ENCODE measurements at places on chromosomes 13 and 19.

- DNase-seq = no peak
Observed at GRCh38 chr13:77767413-77767812, 69.9 kb downstream of the SLAIN1 start.

DNA sequence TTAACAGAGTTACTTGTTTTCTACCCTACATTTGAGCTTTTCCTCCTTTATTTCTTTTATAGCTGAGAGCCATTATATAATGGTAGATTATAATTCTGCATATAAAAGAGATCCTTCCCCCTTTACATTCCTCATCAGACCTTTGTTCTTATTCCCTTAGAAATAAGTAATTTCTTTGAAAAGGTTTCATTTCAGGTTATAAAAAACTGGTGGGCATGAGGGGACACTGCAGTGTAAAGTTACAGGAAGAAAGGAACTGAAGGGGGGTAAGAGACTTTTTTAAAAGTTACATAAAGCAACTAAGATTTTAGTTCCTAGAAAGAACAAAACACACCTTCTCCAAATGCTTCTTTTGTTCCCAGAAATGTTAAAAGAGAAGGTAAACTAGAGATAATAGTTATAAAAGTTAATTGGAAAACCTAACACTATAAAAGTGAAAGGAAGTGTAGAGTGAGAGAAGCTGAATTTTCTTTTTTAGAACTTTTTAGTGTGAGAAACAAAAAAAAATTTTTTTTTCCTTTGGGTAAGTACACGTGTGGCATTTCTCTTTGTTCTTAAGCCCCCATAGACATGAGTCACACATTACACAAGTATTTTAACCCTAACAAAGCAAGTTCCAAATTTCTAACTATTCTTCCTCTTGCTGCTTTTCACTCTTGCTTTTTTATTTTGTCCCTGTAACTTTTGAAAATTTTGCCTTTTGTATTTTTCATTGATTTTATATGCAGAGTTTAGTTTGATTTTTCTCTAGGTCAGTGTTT is 106.4 kb upstream of the MLNR start:
- no peak for DNase-seq

DNA sequence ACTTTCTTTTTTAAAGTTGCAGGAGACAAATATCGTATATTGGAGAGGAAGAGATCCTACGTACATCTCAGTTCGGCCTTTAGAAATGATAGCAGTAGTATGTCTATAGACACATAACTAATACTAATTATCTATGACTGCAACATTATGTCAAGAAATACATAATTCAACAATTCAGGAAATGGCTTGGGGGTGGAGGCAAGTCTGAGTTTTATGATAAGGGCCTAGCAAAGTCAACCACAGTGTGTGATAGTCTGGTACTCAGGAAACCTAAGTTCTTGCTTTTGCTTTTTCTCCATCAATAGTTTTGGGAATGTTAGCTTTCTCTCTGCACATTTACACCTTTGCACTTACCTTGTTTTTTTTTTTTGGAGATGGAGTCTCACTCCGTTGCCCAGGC is 27.5 kb upstream of the OBI1 start:
- no peak for DNase-seq

- no peak for DNase-seq
Observed at GRCh38 chr19:31436121-31436776, 87.0 kb upstream of the TSHZ3 start.

DNA sequence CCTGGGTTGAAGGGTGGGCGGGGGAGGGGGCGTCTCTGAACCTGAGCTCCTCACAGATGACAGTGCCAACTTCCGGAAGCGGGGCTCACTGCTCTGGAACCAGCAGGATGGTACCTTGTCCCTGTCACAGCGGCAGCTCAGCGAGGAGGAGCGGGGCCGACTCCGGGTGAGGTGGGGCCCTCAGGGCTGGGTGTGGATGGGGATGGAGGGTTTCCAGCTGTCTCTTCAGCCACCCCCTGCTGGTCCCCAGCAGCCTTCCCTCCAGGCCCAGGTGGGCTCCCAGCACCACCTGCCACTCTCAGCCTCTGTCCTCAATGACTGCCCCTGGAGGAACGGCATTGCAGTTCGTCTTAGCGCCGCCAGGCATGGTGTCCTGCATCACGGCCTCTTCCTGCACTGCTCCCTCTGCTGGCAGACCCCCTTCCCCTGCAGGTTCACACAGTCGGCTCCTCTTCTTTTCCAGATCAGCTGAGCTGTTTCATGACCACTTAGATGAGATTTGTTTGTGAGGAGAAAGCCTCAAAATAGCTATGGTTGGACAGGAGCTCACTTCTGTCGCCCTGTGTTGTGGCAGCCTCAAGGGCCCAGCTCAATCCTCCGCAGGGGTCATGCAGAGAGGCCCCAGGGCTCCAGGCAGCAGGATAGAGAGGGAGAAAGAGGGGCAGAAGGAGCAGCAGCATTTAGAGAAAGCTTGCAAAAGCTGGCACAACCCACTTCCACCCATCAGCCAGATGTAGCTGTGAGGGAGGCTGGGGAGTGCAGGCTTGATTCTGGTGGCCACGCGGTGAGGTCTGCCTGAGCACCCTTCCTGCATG is 2.5 kb upstream of the GARIN5A start:
- DNase-seq = no peak

DNA sequence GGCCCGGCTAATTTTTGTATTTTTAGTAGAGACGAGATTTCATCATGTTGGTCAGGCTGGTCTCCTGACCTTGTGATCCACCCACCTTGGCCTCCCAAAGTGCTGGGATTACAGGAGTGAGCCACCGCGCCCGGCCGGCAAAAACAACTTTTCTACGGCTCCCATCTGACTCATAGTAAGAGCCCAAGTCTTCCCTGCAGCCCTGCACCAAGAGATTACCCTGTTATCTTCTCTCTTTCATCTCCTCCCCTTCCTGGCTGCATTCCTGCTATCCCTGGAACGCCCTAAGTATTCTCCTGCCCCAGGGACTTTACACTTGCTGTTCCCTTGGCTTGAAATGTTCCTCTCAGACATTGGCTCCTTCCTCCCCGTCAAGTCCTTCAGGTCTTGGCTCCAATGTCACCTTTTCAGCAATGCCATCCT is 6.6 kb downstream of the AP2S1 start:
- DNase-seq = no peak

- DNase-seq = no peak
Observed at GRCh38 chr13:78608252-78608687, 4.9 kb upstream of the POU4F1 start.

- no peak for DNase-seq
Observed at GRCh38 chr13:26919311-26919710, 158.7 kb upstream of the GPR12 start.

GRCh38 chr13:26482451-26483197 is 74.9 kb upstream of the WASF3 start:
- peak; percentile 72 for DNase-seq

DNA sequence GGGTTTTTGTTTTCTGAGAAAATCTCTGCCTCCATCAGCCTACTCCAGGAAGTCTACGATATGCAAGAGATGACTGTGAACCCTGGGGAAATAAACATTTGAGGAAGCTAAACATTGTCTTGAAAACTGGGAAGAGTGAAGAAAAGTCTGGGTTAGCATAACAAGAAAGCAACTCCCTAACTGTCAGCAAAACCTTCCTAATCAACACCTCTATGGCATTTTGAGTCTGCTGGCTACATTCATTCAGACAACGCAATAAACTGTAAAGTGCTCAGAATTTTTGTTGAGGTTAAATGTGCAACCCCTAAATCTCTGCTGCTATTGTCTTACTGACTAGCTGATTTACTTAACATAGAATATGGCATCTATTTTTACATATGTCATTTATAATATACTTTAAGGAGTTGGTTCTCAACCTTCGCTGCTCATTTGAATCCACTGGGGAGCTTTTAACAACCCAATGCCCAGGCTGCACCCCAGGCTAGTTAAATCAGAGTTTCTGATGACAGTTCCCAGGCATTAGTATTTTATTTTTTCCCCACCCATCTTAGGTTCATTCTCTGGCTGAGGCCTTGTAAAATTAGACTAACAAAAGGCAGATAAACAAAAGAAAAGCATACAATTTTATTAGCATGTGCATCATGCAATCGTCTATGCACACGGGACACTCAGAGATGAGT is 45.3 kb upstream of the SERTM1 start:
- no peak for DNase-seq

GRCh38 chr13:60617991-60618733 is 221.1 kb downstream of the TDRD3 start:
- no peak for DNase-seq

DNA sequence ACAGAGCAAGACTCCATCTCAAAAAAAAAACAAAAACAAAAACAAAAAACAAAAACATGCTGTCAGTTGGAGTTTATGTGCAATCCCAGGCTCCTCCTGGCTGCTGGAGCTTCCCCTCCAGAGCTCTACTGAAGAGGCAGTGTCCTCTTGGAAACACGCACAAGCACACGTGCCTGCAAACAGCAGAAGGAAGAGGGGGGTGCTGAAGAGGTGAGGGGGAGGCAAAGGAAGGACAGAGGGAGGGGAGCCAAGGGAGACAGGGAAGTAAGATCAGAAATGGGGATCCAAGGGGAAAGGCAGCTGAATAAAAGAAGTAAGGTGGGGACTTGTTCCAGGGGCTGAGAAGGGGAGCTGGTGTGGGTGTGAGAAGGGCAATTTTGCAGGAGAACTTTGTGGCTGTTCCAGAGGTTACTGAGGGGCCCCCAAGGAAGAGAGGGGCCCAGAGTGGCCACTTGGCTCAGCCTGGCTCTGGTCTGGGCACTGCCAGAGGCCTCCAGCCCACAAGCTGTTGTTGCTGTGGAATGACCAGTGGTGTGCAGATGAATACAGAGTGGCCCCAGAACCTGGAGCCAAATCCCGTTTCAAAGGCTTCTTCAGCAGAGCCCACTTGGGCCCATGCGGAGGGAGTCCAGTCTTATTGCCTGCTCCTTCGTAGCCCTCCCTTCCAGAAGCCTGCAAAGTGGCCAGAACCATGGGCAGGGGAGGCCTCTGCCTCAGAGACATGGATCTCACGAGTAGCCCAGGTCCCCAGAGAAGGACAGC is 34.4 kb downstream of the LYL1 start:
- no peak for DNase-seq

- no peak for DNase-seq
Observed at GRCh38 chr13:33227927-33228647, 57.5 kb downstream of the STARD13 start.

DNA sequence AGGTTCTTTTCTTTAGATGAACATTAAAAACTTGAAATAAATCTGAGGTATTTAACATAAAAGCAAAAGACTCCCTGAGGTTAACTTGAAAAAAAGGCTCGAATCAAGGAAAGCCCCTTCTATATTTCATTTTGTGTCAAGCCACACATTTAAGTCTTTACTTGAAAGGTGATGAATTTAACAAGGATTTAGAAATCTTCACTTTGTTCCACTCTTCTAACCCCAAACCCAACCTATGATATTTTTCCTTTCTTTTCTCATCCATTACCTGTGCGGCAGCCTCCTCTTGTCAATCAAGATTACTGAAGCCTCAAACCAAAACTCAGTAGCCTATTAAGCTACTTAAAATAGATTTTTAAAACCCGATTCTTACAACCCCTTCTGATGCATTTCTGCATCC is 33.8 kb downstream of the MIPEP start:
- no peak for DNase-seq

DNA sequence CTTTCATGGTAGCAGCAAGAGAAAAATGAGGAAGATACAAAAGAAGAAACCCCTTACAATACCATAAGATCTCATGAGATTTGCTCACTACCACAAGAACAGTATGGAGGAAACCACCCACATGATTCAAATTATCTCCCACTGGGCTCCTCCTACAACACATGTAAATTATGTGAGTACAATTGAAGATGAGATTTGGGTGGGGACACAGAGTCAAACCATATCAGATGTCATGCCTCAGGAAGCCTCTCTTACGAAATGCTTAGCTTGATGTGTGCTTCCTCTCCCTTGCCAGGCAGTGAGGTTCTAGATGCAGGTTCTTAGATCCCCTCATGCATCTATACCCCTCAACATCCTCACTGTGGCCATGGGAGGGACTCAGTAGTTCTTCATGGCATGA is 63.2 kb upstream of the RGCC start:
- DNase-seq = no peak

- DNase-seq = no peak
Observed at GRCh38 chr19:45863840-45864628, at the start of gene FOXA3. Gene FOXA3 (plus strand): TSS chr19:45864326. CDS start chr19:45864457, 131 bp downstream.

GRCh38 chr19:23470873-23471545 is 75.7 kb upstream of the ZNF91 start:
- no peak for DNase-seq

GRCh38 chr13:113967206-113967720 is 6.6 kb downstream of the C13orf46 start:
- no peak for DNase-seq

DNA sequence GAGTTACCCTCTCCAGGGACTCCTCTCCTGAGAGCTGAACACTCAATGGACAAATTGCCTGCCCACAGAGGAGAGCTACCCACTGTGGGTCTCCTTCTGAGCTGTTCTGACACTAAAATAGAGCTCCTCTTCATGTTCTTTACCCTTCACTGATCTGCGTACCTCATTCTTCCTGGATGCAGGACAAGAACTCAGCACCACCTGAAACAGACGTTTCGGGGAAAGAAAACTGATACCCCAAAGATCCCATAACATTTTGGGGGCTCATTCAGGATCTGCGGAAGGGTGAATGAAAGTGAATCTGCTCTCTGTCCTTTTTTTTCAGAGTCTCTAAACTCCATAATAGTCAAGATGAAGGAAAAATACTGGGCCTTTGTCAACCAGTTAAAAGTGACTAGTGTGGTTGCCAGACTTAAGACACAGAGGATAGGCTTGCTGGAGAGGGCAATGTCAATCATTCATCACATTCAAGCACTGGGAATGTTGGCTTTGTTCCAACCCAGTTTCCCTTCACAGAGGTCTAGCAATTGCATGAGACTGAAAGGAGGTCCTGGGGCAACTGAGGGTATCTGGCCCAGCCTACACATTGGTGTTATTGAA is 136.7 kb upstream of the SLITRK6 start:
- DNase-seq = no peak

DNA sequence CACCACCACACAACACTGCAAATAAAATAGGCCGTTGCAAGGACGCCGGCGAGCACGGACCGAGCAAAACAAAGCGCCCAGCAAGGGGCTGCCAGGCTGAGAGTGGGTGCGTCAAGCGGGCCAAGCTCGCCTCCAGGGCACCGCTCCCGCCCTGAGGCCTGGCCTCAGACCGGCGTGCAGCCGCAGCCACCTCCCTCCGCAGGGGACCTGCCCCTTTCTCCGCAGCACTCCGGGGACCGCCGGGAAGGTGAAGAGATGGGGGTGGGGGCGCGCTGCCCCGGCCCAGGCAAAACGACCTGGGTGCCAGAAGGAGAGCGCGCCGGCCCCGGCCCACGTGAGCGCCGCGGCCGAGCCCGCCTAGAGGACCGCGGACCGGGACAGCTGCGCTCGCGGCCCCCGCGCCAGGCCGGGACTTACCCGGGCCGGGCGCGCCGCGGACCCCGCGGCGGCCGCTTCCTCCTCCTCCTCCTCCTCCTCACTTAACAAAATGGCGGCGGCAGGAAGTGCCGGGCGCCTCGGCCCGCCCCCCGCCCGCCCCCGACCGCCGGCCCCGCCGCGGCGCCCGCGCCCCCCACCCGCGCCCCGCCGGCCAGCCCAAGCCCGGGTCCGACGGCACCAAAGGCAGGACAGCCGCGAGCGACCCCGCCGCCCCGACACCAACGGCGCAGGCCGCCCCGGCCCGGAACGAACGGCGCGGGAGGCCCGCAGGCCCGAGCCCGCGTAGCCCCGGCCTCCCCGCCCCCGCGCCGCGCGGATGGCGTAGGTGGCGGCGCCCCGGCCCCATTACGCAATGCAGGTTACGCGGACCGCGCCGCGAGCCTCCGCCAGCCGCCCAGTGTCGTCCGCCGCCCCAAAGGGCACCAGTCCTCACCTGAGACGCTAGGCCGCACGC is 674 bp downstream of the BRD4 start:
- DNase-seq = peak; percentile 38

Data from omental fat pad (tissue), 4 donors.